ENCODE measurements at places on chromosomes 1 and 21.

DNA sequence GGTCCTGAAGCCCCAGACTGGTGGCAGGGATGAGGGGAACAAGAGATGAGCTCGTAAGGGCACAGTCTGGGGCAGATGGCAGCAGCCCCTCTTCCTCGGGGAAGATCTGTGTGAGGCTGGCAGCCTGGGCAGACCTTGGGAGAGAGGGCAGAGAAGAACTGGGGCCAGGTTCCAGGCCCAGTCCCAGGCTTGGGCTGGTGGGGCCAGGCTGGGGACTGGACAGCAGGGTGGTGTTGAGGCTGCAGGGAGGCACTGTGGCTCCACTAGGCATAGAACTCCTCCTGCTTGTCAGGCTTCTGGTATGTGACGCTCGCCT lies 35.7 kb downstream of the SDC3 start:
- no peak for DNase-seq

GRCh38 chr1:35164893-35165292 lies 28.1 kb downstream of the SFPQ start:
- DNase-seq: no peak

GRCh38 chr1:44526295-44527073 lies 121.4 kb downstream of the RNF220 start:
- no peak for DNase-seq

- DNase-seq: no peak
These were observed 653.9 kb upstream of the CAMK1G start for GRCh38 chr1:208929575-208929974.

DNA sequence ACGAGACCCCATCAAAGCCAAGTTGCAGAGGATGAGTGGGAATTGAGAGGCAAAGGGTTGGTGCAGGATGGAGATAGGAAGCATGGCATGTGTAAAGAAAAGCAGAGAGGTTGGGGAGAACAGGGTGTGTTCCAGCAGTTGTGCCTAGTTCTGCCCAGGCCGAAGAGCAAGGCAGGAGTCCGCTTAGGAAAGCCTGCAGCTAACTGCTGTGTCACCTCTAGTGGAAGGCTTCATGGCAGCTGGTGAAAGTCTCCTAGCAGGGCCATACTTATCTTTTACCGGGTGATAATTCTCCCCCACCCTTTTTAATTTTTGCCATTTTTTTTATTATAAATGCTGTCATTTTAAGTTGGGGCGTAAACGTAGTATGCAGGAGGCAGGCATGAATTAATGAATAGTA lies 93.6 kb downstream of the NFIA start:
- DNase-seq: no peak

- DNase-seq: no peak
These were observed 11.8 kb downstream of the LMX1A start for GRCh38 chr1:165344736-165345135.

DNA sequence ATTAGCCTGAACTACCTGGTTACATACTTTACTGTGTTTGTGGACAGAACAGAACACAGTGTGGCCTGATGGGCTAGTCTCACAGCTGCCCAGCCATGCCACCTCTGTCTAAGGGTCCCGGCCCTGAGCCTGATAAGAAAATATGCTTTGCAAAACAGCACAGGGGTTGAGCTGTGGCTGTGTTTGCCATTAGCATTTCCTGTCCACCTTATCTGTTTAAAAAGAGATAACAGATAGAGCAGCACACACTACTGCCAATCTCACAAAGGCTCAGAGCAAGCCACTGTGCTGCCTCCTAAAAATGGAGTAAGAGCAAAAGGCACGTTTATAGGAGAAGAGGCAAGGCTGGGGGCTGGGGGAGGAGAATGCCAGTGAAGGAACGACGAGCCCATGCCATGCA lies 95.0 kb downstream of the SUSD4 start:
- DNase-seq: no peak

DNA sequence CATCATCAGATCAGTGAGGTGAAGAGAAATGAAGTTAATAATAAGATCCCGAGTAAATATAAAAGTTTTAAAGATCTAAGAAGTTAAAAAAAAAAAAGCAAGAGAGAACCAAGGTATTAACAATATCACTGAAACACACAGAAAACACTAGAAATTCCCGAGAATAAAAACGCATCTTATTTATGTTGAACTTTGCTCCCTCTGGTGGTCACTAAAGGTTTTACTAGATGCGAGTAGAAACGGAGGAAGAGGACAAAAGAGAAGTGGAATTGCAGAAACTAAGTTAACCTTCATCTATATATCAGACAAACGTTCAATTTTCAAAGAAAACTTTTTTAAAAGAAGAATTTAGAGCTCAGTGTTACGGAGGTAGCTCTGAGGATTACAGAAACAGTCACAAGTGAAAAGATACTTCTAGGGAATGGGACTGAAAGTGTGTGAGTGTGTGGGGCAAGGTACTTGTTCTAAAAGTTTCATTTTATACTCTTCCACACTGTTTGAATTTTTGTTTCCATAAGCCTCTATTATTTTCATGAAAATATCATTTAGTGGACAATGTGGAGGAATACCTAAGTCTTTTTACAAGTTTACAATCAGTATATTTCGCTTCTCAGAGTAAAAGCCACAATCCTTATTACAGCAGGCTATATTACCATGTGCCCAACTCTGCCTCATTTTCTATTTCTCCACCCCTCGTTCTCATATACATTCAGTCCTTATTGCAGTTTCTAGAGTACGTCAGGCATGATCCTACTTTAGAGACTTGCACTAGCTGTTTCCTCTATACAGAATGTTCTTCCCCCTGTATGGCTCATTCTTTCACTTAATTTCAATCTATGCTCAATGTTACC lies 19.7 kb downstream of the ACBD6 start:
- peak; percentile 20 for DNase-seq

DNA sequence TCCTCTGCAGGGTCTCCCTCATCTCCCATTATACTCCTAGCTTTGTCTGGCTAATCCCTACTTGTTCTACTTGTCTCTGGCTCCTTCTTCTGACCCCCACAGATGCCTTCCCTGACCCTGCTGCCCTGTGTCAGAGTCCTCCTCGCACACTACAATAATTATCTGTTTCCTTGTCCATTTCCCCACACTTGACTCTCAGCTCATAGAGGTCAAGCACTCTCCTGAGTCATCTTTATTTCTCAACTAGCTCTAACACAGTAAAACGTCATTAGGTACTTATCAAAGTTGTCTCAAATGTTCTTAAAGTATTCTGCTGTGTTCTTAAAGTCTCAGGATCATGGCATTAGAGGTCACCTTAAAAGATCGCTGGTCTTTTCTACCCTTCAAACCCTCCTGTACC lies 47.1 kb downstream of the C8A start:
- no peak for DNase-seq

GRCh38 chr1:198915327-198916231 lies 276.7 kb downstream of the PTPRC start:
- DNase-seq: no peak

GRCh38 chr1:243421784-243422183 lies 165.9 kb downstream of the SDCCAG8 start:
- peak; percentile 80 for DNase-seq

GRCh38 chr21:29888437-29888836 lies 51.4 kb downstream of the GRIK1 start:
- no peak for DNase-seq

DNA sequence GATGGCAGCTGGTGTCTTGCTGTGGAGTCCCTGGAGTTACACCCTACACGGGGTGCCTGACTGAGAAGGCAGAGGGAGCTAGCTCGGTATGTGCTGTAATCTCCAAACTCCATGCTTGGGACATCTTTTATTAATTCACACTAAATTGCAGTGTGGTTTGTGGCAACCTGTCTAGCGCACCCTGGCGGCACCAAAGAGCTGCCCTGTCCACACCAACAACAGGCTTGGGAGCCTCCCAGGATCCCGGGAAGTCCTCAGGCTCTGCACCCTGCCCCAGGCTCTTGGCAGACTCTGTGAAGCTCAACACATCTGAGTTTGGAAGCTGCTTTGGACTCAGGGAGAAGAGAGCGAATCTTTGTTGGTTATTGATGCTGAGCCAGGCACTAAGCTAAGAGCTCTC lies 138.9 kb downstream of the IGSF21 start:
- no peak for DNase-seq

GRCh38 chr1:233025157-233025556 lies 74.7 kb downstream of the NTPCR start:
- DNase-seq: no peak

DNA sequence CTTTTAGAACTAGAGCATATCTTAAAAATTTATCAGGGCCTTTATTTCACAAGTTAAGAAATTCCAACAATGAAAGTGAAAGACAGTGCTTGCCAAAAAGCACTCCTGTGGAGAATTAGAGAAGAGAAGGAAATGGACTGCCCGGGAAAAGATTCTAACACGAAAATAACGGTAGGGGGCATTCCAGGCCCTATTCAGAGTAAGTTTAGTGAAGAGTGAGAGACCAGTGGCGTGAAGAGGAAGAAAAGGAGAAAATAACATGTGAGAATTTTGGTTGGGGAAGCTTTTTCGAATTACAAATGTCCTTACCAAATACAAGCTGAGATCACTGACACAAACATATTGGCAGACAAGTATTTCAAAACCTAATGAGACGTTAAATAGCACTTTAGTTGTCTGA lies 38.4 kb upstream of the RBM34 start:
- DNase-seq: no peak

DNA sequence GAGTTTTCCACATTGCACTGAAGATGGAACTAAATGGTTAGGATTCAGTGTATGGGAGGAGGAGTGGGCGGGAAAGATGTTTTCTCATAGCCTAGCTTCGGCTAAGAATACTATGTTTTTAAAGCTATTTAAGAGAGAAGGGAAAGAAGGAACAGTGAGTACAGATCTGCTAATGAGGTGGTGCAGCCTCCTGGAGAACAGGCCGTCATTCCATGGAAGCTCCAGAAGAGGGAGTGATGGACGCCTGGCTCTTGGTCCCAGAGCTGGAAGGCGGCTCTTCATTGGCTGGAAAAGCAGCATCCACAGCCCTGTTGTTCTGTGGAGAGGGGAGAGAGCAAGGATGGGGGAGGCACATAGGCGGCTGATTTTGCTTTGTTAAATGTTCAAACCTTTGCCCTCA lies 6.9 kb downstream of the CAMK1G start:
- no peak for DNase-seq

- no peak for DNase-seq
These were observed 133.8 kb downstream of the GLIS1 start for GRCh38 chr1:53605181-53605580.

- no peak for DNase-seq
These were observed 1326.5 kb upstream of the B3GALT2 start for GRCh38 chr1:194512957-194513356.

DNA sequence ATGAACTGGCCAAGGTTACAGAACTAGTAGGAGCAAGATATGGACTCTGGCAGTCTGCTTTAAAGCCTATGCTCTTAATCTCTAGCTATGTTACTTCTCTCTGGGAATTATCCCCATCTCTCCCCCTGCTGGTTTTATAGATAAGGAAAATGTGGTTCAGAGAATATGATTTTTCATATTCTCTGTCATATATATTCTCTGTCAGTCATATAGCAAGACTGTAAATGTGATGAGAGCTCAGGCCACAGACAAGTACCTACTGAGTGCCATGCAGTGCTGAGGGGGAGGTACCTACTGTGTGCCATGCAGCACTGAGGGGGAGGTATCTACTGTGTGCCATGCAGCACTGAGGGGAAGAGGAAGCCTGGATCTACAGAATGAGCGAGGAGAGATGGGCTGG lies 220.3 kb upstream of the FGGY start:
- no peak for DNase-seq

- no peak for DNase-seq
These were observed 121.8 kb downstream of the NTNG1 start for GRCh38 chr1:107262467-107263286.

DNA sequence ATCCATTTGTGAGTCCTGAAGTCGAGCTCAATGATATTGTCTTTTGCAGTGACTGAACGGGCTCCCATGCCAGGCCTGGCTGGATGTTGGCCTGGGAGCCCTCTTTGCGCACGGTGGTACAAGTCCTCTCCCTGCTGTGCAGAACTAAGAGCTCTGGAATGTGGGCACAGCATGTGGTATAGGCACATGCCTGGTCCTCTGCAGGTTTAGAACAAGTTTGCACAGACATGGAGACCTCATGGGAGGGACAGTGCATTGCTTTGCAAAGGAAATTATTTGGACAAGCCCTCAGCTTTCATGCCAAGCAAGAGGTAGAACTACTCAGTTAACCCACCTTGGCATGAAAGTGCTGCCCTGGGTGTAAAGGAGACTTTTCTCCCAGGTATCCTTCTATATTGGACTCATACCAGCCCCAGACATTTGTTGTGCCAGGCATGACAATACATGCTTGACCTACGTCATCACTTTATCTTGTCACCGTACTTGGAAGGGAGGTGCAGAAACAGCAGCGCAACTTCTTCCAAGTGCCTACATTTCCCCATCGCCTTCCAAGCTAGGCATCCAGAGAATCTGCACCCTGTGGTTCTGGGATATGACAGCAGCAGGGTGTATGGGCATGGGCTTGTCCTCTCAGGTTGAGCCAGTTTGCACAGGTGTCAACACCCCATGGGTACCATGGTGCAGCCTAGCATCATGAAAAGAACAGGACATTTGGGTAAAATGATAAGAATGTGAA lies 37.6 kb upstream of the MRPS6 start:
- no peak for DNase-seq

DNA sequence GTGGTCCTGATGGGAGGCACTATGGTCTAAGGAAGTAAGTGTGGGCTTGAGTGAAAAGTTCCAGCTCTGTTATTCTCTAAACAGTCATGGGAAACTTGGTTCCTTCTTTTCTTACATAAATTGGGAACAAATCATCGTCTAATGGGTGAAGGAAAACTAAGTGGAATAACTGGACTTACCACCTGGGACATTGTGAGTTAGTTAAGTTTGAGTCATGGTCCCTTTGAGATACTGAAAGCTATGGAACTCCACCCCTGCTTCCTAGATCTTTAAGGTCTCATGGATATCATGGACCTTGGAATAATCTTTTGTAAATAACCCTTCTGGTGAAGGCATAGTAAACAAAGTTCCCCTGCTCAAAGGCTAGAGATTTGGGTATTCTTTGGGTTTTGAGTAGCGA lies 16.1 kb upstream of the TXLNA start:
- no peak for DNase-seq

DNA sequence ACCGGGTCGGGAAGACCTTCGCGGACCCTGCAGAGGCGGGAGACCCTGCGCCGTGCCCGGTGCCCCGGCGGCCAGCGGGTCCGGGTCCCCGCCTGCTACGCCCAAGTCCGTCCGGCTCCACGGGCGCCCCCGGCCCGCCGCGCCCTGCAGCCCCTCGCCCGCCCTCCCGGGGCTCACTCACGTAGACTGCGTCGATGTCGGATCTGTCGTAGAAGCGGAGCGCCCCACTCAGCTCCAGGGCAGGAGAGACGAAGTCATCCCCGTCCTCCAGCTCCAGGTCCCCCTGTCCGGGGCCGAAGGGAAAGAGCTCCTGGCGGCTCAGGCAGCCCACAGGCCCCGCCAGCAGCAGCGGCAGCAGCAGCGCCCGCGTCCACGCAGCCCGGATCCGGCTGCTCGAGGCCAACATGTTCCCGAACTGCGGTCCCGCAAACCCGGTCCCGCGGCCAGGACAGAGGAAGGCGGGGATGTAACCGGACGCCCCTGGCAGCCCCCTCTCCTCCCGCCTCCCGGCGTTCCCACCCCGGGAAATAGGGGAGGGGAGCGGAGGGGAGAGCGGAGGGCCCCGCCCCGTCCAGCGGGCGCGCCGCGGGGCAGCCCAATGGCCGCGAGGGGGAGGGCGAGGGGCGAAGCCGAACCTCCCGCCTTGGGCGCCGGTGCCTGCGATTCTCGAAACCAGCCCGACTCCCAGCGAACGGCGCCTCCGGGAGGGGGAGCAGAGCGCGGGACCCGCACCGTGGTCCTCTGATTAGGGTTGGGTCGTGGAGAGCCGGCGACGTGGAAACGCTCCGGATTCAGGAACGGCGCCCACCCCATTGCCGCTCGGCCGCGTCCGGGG lies at the start of gene NID1:
Gene NID1, minus strand, starts transcription at position 417 of the 835 bp plus-strand sequence. Its CDS starts 11 bp downstream, at position 406.
- DNase-seq: peak; percentile 41

- no peak for DNase-seq
These were observed 3.9 kb downstream of the TMEM201 start for GRCh38 chr1:9592510-9593075.

- DNase-seq: no peak
These were observed 574.1 kb downstream of the PTPRU start for GRCh38 chr1:29810121-29811120.

Measured in NCI-H2171 (cell line).